ENCODE measurements at places on chromosomes 4 and X.

DNA sequence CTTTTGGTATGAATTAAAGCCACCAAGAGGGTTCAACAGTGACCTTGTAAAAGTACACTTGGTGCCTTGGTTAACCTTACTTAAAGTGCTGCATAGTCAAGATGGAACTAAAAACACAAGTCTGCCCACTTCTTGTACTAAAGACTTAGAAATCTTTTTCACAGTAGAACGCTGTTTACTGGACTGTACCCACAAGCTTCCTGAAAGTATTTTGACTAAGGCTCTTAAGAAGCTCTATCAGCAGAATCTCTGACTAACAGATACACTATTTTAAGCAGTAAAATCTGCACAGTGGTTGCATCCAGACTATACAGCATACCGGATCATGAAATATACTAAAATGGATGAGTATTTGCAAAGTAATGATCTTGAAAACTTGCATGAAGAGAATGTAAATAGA is 7.2 kb downstream of the RAB28 start:
- DNase-seq, result no peak

GRCh38 chr4:8740666-8741395 is 130.8 kb downstream of the HMX1 start:
- peak; percentile 30 for DNase-seq

- no peak for DNase-seq
These were observed 416.3 kb downstream of the PCDH10 start for GRCh38 chr4:133565379-133565778.

GRCh38 chrX:65586491-65586890 is 51.9 kb upstream of the LAS1L start:
- no peak for DNase-seq

GRCh38 chr4:184833046-184833838 is 7.5 kb upstream of the ACSL1 start:
- no peak for DNase-seq

DNA sequence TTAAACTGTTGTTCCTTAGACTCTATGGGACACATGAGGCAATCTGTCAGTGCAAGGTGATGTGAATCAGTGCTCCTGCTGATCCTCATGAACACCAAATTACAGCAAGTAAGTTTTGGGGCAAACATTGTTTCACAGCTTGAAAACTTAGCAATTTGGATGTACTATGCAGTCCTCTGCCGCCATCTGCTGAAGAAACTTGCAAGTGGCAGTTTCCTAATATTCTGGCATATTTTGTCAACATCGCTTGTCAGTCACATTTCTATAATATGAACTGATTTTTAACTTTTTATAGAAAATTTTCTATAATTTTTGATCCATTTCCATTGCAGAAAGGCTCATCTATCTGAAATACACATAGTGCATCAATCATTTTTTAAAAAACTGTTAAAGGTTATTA is 56.3 kb downstream of the ZAR1 start:
- DNase-seq, result no peak

- no peak for DNase-seq
These were observed 20.3 kb downstream of the MEPE start for GRCh38 chr4:87853108-87853507.

GRCh38 chrX:99973572-99974226 is 436.4 kb downstream of the PCDH19 start:
- DNase-seq, result no peak

GRCh38 chr4:168486912-168487281 is 6.6 kb upstream of the DDX60L start:
- DNase-seq, result no peak

- DNase-seq, result no peak
These were observed 82.0 kb upstream of the ACSL1 start for GRCh38 chr4:184907810-184908209.

DNA sequence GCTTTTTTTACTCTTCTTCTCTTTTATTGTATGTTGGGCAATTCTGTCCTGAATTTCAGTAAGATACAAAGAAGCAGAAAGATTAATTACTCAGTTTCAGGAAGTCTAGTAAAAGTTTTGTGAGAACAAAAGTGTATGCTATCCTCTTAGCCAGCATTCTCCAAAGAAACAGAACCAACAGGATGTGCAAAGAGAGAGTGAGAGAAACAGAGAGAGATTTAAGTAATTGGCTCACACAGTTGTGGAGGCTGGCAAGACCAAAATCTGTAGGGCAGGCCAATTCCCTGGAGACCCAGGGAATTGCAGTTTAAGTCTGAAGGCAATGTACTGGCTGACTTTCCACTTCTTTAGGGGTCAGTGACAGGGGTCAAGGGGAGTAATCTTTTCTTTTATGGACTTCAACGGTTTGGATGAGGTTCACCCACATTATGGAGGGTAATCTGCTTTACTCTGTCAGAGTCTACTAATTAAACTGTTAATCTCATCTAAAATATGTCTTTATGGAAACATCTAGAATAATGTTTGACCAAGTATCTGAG is 59.2 kb upstream of the SLC39A8 start:
- DNase-seq, result no peak
